ENCODE measurements at places on chromosomes 5 and 9.

GRCh38 chr5:111695991-111696390 lies 61.0 kb downstream of the NREP start:
- DNase-seq = no peak

DNA sequence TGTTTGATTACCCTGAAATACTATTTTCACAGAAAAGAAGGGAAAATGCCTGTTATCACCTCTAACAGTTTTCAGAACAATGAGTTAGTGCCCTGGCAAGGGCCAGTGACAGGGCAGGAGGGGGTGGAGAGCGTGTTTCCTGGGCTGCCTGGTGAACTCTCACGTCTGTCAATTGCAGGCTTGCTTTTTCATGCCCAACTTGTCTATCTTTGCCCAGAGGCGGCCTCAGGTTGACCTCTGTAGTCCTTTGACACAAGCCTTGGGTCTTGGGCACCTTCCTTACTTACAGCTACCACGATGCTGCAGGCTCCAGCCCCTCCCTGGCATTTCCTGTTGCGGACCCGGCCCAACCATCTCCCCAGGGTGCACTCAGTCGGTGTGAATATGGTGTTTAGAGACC lies 2.2 kb upstream of the CEL start:
- no peak for DNase-seq

- no peak for DNase-seq
These were observed 304.1 kb downstream of the ARRDC3 start for GRCh38 chr5:91079037-91079436.

DNA sequence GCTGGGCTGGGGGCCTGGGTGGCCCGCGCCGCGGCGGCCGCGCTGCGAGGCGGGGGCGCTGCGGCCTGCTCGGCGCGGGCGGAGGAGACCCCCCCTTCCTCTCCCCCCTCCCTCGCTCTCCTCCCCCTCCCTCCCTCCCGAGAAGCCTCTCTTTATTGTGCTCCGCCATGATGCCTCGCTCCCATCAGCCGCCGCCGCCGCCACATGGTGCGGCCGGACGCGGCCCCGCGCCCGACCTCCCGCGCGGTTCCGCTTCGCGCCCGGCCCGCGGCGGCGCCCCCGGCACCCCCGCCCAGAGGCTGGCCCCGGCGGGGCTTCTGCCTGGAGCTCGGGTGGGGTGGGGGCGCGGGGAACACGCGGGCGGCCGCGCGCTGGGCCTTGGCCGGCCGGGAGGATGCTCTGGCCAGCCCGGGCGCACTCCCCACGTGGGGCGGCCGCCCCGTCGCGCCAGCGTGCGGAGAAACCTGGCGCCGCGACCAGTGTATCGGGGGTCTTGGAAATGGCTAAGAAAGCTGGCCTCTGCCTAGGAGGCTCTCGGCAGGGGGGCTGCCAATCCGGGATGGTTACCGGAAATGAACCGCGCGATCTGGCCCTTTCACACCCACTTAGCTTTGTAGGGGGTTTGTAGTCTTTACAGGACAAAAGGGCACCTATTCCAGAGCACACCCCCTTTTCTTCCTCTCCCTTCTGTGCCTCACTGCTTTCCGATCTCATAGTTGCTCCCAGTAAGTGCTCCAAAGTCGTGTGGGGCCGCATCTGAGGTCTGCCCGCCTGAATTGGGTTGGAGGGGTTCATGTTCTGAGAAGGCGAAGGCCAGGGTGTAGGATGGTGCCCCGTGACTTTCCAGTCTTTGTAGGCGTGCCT lies 1.0 kb downstream of the SET start:
- peak; percentile 39 for DNase-seq

- DNase-seq = peak; percentile 27
These were observed 28.8 kb downstream of the PDE8B start for GRCh38 chr5:77239126-77239741.

DNA sequence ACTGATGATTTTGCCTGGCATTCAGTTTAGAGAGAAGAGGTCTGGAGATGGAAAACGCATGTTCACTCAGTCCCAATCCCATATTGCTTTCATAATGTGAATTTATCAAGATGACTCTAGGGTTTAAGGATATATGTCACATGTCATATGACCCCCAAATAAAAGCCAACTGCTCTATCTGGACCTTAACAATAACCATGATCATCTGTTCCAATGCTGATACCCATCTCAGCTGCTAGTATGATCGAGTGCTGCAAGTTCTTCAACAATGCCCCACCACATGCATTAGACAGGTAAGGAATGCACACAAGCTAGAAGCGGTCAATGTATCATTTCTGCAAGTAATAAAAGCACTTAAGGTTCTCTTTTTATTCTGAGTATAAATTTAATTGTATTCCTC lies 91.8 kb downstream of the OXCT1 start:
- DNase-seq = no peak

DNA sequence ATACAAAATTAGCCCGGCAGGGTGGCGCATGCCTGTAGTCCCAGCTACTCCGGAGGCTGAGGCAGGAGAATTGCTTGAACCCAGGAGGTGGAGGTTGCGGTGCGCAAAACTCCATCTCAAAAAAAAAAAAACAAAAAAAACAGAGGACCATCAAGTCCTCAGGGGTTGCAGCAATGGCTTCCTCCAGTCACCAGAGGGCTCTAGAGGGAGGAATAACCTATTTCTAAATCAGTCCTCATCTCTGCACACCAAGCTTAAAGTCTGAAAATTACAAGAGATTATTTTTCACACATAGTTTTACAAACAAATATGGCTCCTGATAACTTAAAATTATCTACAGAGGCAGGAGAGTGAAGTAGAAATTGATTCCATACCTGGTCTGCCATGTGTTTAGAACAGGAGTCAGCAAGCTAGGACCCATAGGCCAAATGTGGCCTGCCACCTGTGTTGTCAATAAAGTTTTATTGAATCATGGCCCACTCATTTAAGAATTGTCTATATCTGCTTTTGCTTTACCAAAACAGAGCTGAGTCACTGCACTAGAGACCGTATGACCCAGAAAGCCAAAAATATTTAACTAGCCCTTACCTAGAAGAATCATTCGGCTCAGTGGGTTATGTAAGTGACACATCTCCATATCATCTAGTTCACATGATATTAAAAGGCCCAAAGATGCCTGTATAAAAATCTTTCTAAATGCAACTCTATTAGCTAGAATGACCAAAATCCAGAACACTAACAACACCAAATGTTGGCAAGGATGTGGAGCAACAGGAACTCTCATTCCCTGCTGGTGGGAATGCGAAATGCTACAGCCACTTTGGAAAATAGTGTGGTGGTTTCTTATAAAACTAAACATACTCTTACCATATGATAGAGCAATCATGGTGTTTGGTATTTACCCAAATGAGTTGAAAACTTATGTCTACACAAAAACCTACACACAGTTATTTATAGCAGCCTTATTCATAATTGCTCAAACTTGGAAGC lies 207.7 kb downstream of the FRMD3 start:
- DNase-seq = no peak

DNA sequence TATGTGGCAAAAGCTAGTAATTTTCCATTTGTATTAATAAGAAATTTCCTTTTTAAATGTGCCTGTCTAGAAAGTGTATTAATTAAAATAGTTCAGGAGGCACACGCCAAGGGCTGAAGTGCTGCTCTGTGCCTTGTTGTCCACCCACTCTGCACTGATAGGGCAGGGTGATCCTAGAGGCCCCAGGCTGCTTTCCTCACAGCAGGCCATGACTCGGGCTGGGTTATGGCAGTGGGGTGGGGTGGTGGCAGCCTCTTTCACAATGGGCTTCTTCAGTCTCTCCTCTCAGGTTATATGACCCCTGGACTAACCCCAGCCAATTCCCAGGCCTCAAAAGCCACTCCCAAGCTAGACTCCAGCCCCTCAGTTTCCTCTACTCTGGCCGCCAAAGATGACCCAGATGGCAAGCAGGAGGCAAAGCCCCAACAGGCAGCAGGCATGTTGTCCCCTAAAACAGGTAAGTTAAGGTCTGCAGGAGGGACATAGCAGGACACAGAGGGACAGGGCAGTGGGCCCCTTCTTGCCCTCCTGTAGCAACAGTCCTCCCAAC lies 19.5 kb downstream of the CD74 start:
- DNase-seq = no peak

- no peak for DNase-seq
These were observed 880.6 kb upstream of the DMAC1 start for GRCh38 chr9:8680157-8680556.

DNA sequence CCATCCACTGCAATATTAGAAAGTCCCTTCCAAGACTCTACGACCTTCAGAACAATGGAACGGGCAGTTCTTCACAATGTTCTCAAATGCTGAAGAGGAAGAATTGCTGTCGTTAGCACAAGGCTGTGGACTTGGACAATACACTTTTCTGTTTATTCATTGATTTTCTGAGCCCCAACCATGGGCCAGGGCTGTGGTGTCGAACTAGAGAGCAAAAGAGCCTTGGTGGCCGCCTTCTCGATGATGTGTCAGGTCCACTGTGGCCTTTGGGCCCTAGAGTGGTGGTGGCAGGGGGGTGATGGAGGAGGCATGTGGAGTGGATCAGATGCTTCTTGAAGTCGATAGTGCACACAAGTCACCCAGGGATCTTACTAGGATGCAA lies 18.5 kb upstream of the KIF12 start:
- DNase-seq = no peak

GRCh38 chr9:136538599-136539426 lies 7.0 kb downstream of the NOTCH1 start:
- DNase-seq = no peak

- peak; percentile 89 for DNase-seq
These were observed 145.9 kb upstream of the FST start for GRCh38 chr5:53334431-53334941.

DNA sequence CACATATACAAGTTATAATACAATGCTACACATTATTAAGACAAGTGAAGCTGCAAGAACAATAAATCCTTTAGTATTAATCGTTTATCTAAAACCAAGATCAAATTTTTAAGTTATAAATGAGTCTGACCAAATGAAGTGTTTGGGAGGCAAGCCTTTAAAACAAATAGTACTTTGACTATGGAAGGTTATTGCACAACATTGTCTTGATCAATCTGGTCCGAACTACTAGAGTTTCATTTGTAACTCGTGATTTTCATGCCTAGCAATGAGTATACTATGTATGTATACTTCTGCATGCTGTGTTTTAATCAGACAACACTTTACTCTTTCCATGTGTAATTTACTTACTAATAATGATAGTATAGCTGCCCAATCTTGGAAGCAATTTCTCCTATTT lies 87.2 kb upstream of the GOLGA1 start:
- DNase-seq = no peak

DNA sequence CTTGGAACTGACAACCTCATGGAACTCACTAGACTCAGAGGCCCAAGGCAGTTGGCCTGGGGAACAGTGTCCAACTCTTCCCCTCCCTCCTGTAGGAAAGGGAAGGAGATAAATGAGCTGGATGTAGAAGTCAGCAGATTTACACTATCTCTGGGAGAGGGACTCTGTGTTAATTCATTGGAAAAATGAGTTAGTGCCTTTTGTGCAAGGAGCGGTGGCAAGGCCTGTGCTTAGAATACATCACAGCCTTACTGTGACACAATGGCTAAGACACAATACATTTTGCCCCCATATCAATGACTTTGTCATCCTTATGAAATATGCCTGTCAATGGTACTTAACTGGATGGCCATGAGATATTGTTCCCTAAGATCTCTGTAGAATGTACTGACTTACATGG lies 28.0 kb upstream of the FAM240B start:
- DNase-seq = no peak

- DNase-seq = no peak
These were observed 358.4 kb upstream of the RPS23 start for GRCh38 chr5:82636591-82636990.

DNA sequence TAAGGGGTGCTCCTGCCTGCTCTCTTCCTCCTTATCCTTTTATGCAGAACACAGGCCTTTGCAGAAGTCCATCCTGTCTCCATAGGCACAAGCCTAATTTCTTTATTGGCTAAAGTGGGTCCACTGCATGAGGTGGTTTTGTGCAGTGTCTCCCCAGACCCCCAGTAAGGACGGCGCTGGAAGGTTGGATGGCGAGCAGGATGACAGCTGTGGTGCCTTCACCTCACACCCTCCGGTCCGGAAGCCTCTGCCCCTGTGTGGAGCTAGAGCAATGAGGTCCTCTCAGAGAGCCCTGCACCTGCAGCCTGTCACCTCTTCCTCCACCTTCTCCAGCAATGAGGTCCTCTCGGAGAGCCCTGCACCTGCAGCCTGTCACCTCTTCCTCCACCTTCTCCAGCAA lies 393.7 kb upstream of the IRX1 start:
- no peak for DNase-seq

GRCh38 chr5:179908528-179908927 lies 831 bp upstream of the TBC1D9B start:
- DNase-seq = no peak
